Mammary epithelial cell (primary cell): ENCODE measurements at places on chromosomes 2 and 18. TPM values are rescaled to one million over a fixed set of nuclear protein-coding genes. Genes with fewer than 3 reads are reported as not detected.

MLPH gene
- polyA plus RNA-seq = 16.1 TPM

DNA sequence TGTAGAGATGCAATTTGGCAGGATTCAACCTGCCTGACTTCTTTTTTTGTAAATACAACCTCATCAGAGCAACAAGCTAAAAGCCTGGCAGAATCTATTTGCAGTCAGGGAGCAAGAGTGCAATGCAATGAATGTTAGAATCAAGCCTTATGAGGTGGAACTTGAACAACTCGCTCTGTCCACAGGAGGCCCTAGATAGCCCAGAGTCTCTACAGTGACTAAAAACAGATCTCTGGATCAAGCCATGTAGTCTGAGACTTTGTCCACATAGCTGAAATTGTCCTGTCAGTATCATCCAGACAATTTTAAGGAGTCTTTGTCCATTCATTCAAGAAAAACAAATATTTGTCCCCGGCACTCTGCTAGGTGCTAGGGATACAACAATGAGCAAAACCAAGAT is 32.0 kb upstream of the CDK5R2 start:
- no peak for DNase-seq

DNA sequence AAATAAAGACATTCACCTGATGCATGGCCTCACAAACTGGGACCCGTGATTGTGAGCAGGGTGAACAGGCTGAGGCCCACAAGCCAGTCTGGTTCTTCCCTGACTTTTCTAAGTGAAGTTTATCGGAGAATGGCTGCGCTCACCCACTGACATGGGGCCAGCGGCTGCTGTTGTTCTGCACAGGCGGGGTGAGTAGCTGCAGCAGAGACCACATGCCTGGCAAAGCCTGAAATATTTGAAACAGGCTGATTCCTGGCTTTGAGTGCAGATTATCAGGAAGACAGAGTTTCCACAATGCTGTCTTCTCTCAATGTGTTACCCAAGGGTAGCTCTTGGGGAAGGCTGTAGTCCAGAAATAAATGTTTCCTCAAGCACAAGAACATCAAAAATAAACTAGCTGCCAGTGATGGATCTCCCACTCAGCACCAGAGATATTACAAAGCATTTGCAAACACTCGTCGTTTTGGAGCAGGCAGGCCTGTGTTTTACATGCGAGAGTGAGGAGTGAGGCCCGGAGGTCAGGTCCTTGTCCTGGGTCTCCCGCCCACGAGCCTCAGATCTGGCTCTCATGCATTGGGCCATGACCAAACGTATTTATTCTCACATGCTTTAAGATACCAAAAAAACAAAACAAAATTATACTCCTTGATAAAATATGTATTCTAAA is 647.1 kb downstream of the GALR1 start:
- DNase-seq = no peak

DNA sequence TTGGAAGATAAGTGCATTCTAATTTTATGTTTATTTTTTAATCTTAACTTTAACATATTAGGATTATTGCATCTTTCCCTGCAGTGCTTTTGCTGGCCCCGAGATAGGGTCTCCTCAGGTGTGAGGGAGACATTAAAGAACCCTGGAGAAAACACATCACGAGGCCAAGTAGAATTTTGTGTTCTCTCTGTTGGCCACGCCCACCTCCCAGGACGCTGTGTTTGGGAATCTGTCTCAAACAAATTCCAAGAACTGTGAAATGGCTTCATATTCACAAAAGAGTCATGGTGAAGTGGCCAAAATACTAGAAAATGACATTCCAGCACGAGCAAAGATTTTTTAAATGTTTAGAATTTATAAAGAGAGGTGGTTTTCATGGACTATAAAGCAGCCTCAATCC is 27.3 kb downstream of the RNF144A start:
- no peak for DNase-seq

- no peak for DNase-seq
Observed at GRCh38 chr18:33706391-33706790, 128.4 kb downstream of the ASXL3 start.
